ENCODE measurements at places on chromosomes 6 and 20.

GRCh38 chr20:10179574-10180298 lies 38.9 kb upstream of the SNAP25 start:
- no peak overlapping the region for H3K4me3 ChIP-seq
- peak; percentile 4 for DNase-seq
- no peaks in the 10 kb centered on the region for H3K27me3 ChIP-seq
- H3K27ac ChIP-seq, result no peak overlapping the region
- H3K4me1 ChIP-seq, result no peaks in the 10 kb centered on the region

- H3K27me3 ChIP-seq, result no peaks in the 10 kb centered on the region
- no peak overlapping the region for H3K27ac ChIP-seq
- DNase-seq, result no peak
- no peaks in the 10 kb centered on the region for H3K4me1 ChIP-seq
- H3K4me3 ChIP-seq, result no peak overlapping the region
- H3K36me3 ChIP-seq, result no peaks in the 10 kb centered on the region
Observed at GRCh38 chr6:44921798-44922197, 406.3 kb upstream of the RUNX2 start.

- no peaks in the 10 kb centered on the region for H3K27me3 ChIP-seq
- H3K4me1 ChIP-seq, result peaks cover 6% of the 10 kb centered on the region
- H3K36me3 ChIP-seq, result peaks cover 3% of the 10 kb centered on the region
- H3K4me3 ChIP-seq, result no peak overlapping the region
- H3K27ac ChIP-seq, result no peak overlapping the region
Observed at GRCh38 chr20:5172167-5172601, 45.4 kb downstream of the CDS2 start.

DNA sequence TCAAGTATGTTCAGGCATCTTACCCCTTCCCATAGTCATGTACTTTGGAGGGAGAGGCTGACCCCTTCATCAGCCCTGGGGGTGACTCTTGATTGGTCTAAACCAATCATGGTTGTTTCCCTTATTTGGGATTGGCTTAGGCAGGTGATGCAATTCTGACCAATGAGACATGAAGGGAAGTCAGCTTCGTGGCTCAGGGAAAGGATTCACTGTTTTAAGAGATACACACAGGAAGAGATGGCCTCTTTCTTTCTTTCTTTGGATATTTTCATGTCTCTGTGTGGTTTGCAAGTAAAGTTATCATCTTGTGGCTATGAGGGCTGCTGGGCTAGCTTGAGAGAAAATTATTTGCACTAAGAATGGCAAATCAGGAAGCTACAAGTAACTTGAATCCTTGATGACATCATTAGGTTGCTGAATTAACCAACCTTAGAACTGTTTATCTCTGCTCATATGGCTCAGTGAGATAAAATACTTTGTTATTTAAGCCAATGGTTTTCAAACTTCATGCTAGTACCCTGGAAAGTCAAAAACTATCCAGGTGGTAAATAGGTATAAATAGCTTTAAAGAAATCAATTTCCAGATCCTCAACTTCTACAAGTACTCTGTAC lies 144.2 kb upstream of the CENPW start:
- DNase-seq, result no peak
- no peaks in the 10 kb centered on the region for H3K27me3 ChIP-seq
- no peaks in the 10 kb centered on the region for H3K36me3 ChIP-seq
- no peak overlapping the region for H3K4me3 ChIP-seq

GRCh38 chr6:159935633-159936032 lies 33.2 kb upstream of the IGF2R start:
- H3K4me1 ChIP-seq, result no peaks in the 10 kb centered on the region
- no peaks in the 10 kb centered on the region for H3K27me3 ChIP-seq
- no peaks in the 10 kb centered on the region for H3K36me3 ChIP-seq
- H3K27ac ChIP-seq, result no peak overlapping the region
- peak; percentile 93 for DNase-seq

DNA sequence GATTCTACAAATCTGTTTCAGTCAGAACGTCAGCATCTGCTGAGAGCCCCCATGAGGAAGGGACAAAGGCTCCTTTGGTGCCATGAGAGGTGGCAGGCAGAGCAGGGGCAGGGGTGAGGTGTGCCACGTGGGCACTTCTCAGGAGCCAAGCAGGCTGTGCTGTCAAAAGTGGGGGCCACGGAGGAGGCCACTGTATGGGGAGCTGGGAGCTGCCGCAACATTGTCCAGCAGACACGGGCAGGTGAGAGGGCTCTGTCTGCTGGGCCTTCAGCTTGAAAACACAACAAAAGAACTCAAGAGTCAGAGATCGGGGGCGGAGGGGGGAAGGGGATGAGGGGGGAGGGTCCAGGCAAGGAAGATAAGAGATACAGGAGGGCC lies 21.6 kb upstream of the FOXP4 start:
- peaks cover 4% of the 10 kb centered on the region for H3K4me1 ChIP-seq
- no peak overlapping the region for H3K4me3 ChIP-seq
- H3K27ac ChIP-seq, result no peak overlapping the region
- no peaks in the 10 kb centered on the region for H3K36me3 ChIP-seq
- no peak for DNase-seq

DNA sequence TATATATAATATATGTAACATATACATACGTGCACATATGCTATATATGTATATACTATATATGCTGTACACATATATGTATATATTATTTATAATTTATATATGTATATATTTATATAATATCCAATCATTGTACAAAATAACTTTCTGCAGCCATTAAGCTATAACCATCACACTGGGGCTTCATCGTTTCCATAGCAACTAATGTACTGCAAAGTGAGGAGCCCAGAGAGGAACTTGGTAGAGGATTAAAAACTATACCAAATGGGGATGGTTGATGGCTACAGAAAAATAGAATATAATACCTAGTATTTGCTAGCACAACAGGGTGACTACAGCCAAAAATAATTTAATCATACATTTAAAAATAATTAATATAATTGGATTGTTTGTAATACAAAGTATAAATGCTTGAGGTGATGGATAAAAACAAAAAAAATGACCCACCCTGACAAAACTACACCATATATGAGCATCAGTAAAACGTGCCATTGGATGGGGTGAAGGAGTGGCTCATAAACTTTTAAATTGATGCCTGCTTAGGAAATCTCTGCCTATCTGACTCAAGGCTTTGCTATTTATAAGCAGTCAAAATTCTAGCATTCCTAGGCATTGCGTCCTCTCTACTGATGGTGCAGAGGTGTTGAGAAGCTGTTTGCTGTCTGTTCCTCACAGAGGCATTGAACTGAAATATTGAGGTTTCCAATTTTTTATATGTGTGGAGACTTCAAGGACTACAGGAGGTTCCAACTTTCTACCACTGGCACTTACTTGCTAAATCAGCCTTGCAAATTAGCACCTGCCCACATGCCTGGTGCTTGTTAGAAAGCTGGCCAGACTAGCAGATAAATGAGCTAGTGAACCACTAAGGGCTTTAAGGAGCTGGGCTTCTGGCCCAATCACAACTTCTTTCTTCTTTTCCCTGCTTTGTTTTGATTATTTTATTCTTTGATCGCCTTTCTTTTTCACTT lies 190.1 kb downstream of the SCP2D1 start:
- H3K36me3 ChIP-seq, result no peaks in the 10 kb centered on the region
- H3K27ac ChIP-seq, result no peak overlapping the region
- H3K4me1 ChIP-seq, result no peaks in the 10 kb centered on the region
- no peaks in the 10 kb centered on the region for H3K27me3 ChIP-seq
- H3K4me3 ChIP-seq, result no peak overlapping the region
- DNase-seq, result peak; percentile 9

- H3K4me3 ChIP-seq, result no peak overlapping the region
- DNase-seq, result peak; percentile 99
- no peaks in the 10 kb centered on the region for H3K27me3 ChIP-seq
- peaks cover 9% of the 10 kb centered on the region for H3K4me1 ChIP-seq
Observed at GRCh38 chr6:158744986-158745430, 74.2 kb downstream of the EZR start.

DNA sequence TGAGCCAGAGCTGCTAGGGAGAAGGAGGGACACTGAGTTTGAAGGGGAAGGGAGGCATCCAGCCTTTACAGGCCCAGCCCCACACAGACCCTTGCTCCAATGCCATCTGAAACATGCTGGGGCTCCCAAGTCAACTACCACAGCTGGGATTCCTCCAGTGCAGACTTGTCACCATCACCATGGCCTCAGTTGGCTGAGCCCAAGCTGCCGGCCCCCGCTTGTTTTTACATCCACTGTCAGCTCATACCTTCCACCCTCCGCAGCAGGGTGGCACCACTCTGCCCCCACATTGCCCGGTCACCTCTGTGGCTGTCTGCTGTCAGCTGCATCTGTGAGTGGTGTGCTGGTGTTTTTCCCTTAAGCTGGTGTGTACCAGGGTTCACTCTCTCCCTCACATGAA lies 26.1 kb downstream of the GFOD1 start:
- peaks cover 7% of the 10 kb centered on the region for H3K4me1 ChIP-seq
- no peak for DNase-seq
- H3K27me3 ChIP-seq, result no peaks in the 10 kb centered on the region
- H3K36me3 ChIP-seq, result no peaks in the 10 kb centered on the region

GRCh38 chr6:429515-430121 lies 38.1 kb downstream of the IRF4 start:
- no peaks in the 10 kb centered on the region for H3K36me3 ChIP-seq
- DNase-seq, result no peak
- no peaks in the 10 kb centered on the region for H3K27me3 ChIP-seq
- no peak overlapping the region for H3K27ac ChIP-seq

Data from trophoblast cell (in vitro differentiated cells and primary cell).